Spinal cord (tissue), 10 donors: ENCODE measurements at places on chromosomes 13 and 19. TPM values are rescaled to one million over a fixed set of nuclear protein-coding genes. Genes with fewer than 3 reads are reported as not detected.
A peak's percentile ranks its signal among the peaks of the same experiment; 100 is the strongest.

PABPC3 gene
- polyA plus RNA-seq: 1.3 TPM

GPR18 gene
- polyA plus RNA-seq: not detected

COL4A1 gene
- polyA plus RNA-seq: 162 TPM

SLAIN1 gene
- polyA plus RNA-seq: 112 TPM

- DNase-seq: no peak
Measured at GRCh38 chr13:109348519-109349258, 437.7 kb downstream of the IRS2 start.

GRCh38 chr19:8208922-8209461 is at the start of gene CERS4:
Gene CERS4 (plus strand): TSS chr19:8209370. CDS start chr19:8251077, 41,707 bp downstream.
- DNase-seq: peak; percentile 43

- DNase-seq: no peak
Measured at GRCh38 chr13:104387510-104387909, 1321.3 kb upstream of the SLC10A2 start.

GRCh38 chr13:101880581-101880980 is 428.1 kb downstream of the ITGBL1 start:
- no peak for DNase-seq

DNA sequence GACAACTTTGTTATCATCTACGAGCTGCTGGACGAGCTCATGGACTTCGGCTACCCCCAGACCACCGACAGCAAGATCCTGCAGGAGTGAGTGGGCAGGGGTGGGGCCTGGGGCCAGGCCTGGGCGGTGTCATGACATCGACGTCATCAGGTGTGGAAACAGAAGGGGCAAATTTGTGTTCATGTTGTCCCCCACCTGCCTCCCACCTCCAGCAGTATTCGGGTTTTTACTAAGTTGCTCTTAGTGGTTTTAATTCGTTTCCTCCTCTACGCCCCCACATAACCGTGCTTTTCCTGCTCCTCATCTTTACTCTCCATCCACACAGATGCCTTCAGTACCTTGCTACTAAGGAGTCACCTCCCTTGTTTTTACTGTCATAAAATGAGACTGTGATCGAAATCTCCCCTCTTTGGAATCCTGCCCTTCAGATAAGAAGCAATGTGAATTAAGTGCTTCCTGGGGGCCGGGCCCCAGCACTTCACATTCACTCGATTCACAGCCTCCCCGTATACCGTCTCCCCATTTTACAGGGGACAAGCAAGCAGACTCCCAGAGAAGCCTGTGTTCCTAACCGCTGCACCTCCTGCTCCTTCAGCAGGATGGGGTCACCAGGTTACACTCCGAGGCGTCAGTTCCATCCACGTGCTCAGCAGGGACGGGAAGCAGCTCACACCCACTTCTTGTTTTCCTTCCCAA is 10.5 kb downstream of the AP1M1 start:
- no peak for DNase-seq

- DNase-seq: no peak
Measured at GRCh38 chr13:113089693-113090414, 15.7 kb upstream of the F7 start.

- no peak for DNase-seq
Measured at GRCh38 chr13:58884353-58885209, 1253.0 kb downstream of the PCDH17 start.

DNA sequence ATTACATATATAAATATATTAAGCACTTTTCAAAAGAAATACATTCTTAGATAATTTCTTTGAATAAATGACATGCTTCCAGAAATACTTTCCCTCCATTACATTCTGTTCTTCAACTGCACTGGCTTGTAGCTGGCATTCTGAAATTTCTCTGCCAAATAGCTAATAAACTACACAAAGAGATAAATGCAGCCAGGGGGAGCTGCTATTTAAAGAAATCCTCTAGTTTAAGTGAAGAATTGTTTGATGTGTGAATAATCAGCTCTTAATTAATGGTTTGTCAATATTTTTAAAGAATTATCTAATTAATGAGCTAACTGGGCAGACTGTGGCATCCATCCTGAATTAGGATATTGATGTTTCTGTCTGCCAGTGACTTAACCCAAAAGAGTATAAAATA is 30.7 kb downstream of the SLC7A1 start:
- no peak for DNase-seq

DNA sequence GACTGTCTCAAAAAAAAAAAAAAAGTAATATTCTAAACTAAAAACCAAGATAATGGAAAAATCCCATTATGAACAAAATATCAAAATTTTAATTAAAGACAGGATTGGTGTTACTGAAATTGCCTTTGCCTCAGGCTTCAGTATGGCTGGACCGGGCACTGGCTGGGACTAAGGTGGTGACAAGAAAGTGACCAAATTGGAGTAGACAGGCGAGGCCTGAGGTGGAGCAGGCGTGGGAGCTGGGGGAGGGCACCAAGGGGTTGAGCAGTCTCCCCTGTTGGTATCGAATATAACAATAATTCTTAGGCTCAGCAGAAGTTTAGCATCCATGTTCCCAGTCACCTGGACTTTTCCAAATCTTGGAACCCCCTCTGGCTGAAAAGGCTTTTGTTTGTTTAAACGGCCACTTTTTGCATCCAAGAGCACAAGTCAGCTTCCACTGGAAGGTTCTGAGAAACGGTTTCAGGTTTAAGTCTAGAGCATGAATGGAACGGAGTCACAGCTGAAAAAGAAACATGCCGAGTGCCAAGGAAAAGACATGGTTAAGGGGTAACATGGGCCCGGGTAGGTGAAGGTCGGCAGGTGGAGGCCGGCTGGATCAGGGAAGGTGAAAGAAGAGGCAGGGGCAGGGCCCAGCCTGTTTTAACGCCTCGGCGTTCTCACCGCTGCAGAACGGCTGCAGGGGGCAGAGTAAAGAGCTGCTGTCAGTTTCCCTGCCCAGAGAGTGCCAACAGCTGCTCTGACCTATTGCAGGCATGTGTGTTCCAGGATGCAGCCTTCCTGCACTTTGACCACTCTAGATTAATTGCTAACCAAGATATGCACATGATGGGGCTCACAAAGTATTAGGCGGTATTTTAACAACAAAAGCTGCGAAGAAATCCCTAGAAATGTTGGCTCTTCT is 104.4 kb downstream of the TM9SF2 start:
- no peak for DNase-seq

DNA sequence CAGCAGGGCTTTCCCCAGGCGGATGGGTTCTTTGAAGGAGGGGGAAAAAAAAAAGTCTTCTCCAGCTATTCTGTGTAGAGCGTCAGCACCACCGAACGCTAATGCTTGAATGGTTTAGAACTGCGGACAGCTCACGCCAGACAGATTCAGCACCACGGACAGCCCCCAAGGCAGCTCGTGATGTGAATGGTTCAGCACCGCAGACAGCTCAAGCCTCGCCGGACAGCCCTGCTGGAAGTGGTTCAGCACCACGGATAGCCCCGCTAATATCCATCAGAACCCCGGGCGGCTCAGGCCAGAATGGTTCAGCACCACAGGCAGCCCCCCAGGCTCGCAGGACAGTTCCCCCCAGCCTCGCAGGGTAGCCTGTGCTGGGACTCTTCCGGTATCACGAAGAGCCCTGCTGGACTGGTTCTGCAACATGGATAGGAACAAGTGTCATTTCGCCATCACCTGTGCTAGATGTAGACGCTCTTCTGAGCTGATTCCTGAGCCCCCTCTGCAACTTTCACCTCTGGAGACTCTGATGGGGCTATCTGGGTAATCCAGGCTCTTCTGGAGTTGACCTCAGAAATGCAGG is 4.9 kb upstream of the SMIM17 start:
- peak; percentile 92 for DNase-seq

GRCh38 chr19:47615714-47616113 is 6.8 kb downstream of the BICRA start:
- no peak for DNase-seq

GRCh38 chr19:1474011-1474764 is 4.8 kb downstream of the C19orf25 start:
- no peak for DNase-seq

DNA sequence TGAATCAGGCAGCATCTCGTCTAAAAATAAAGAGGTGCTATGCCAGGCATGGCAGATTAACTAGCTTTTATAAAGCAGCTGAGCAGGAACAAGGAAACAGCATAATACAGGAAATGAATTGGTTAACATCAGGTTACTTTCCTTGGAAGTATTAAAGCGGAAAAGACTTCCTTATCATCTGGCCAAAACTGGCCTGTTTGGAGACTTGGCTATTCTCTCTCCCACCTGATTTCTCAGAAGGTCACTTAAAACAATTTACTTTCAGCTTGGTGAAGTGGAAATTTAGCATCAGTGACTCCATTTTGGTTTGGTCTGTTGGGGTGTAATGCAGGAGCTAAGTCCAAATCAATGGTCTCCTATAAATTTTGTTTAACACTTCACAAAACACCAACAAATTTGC is 191.6 kb downstream of the NUFIP1 start:
- no peak for DNase-seq
